Activated T-helper 2 cell treated with anti-CD3 and anti-CD28 coated beads, Interferon-gamma antibody, Interleukin-2, Interleukin-4, amounts not matched to agents 10 μg/mL and 5 μg/mL and 100 μg/mL, durations not matched to agents 14 hours and 24 hours and 36 hours (primary cell): ENCODE measurements at places on chromosomes 16 and 17. TPM values are rescaled to one million over a fixed set of nuclear protein-coding genes. Genes with fewer than 3 reads are reported as not detected.
A peak's percentile ranks its signal among the peaks of the same experiment; 100 is the strongest.

DNA sequence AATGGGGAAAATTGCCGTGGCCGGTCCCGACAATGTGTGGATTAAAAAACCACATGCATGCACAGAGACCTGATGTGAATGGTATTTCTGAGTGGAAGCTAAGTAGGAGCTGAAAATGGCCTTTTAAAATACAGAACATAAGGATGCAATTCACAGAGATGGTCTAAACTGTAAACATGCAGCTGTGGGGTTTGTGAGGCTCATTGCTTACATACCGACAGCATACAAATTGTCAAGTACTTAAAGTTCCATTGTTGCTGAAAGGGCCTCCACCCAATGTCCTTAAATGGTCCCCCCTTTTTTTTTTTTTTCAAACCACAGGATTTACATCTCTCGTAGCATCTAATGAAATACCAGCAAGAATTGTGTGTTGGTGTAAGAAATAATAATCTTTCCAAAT, 523.2 kb downstream of the MAF start:
- peaks cover 4% of the 10 kb centered on the region for H3K36me3 ChIP-seq
- H3K27me3 ChIP-seq: peaks cover 2% of the 10 kb centered on the region
- no peak for DNase-seq
- peaks cover 79% of the 10 kb centered on the region for H3K4me1 ChIP-seq

DNA sequence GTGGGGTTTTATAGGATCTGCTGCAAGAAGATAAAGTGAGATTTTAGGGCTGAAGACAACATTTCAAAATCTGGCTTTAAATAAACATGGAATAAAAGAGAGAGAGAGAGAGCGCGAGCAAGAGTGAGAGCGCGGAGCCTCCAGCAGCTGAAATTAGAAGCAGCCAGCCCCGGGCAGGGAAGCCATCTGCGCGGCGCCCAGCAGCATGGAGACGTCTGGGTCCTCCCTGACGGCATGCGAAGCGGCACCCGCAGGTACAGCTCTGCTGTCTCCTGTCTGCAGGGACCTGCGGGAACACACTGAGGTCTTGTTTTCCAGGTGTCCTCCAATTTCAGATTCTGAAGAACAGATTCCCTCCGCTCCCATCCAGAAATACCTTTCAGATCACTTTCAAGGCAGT, 7.9 kb upstream of the BAIAP2 start:
- H3K27ac ChIP-seq: no peak overlapping the region
- peaks cover 9% of the 10 kb centered on the region for H3K27me3 ChIP-seq
- no peak overlapping the region for H3K4me3 ChIP-seq
- H3K4me1 ChIP-seq: peaks cover 4% of the 10 kb centered on the region
- no peak for DNase-seq

DNA sequence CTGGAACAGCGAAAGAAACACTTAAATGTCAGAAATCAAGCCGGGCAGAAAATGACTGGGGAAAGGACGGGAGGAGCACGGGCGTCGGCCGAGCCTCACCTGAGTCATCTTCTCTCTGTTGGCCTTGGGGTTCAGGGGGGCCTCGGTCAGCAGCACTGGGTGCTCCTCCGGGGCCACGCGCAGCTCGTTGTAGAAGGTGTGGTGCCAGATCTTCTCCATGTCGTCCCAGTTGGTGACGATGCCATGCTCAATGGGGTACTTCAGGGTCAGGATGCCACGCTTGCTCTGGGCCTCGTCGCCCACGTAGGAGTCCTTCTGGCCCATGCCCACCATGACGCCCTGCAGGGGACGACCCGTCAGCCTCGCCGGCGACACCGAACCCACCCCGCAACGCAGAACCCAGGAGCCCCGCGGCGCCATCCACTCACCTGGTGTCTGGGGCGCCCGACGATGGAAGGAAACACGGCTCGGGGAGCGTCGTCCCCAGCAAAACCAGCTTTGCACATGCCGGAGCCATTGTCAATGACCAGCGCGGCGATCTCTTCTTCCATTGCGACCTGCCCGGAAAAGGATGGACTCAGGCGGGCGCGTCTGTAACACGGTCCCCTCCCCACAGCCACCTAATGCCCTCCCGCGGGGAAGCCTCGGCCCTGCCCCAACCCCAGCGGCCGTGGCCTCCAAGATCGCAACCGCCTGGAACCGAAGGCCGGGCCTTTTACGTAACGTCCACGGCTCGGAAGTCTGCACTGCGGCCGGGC, 616 bp downstream of the ACTG1 start:
- H3K36me3 ChIP-seq: peaks cover 52% of the 10 kb centered on the region
- peak overlapping the region; percentile 97 for H3K4me3 ChIP-seq
- peaks cover 27% of the 10 kb centered on the region for H3K4me1 ChIP-seq
- peak; percentile 30 for DNase-seq
- H3K27ac ChIP-seq: peak overlapping the region; percentile 75

The KRT32 gene
- total RNA-seq: not detected in 2 replicates

- peaks cover 21% of the 10 kb centered on the region for H3K4me1 ChIP-seq
- peaks cover 56% of the 10 kb centered on the region for H3K36me3 ChIP-seq
- H3K27ac ChIP-seq: no peak overlapping the region
- no peaks in the 10 kb centered on the region for H3K27me3 ChIP-seq
- DNase-seq: no peak
- no peak overlapping the region for H3K4me3 ChIP-seq
Measured at GRCh38 chr17:77163001-77163400, 22.2 kb downstream of the SEC14L1 start.

DNA sequence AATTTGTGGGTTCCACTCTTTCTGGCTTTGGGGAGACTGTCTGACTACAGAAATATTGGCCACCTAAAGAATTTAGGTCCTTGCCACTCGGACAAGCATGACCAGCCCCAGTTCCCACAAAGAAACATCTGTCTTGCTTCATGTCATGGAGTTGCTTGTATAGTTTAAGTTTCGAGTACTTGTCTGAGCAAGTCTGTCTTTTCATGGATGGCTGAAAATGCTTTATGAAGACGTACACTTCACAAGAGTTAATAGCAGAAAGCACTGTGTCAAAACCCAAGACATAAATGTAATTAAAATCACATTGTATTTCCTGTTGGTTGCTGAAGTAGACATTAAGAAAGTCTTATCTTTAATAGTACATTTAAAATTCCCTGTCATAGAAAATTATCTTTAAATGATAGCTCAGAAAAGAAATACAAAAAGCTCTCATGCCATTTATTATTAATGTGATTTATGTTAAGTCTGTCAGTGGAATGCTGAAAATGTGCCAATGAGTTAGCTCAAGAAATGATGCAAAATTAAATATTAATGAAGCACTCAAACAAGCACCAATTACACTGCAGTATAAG, 29.8 kb upstream of the XYLT2 start:
- H3K27ac ChIP-seq: no peak overlapping the region
- no peak for DNase-seq
- H3K4me3 ChIP-seq: no peak overlapping the region
- peaks cover 20% of the 10 kb centered on the region for H3K4me1 ChIP-seq
- H3K27me3 ChIP-seq: no peaks in the 10 kb centered on the region
